Fibroblast of skin of right biceps (primary cell): ENCODE measurements at places on chromosomes 1 and 21.

GRCh38 chr1:26078286-26079177 lies 11.1 kb upstream of the TRIM63 start:
- DNase-seq, result no peak

DNA sequence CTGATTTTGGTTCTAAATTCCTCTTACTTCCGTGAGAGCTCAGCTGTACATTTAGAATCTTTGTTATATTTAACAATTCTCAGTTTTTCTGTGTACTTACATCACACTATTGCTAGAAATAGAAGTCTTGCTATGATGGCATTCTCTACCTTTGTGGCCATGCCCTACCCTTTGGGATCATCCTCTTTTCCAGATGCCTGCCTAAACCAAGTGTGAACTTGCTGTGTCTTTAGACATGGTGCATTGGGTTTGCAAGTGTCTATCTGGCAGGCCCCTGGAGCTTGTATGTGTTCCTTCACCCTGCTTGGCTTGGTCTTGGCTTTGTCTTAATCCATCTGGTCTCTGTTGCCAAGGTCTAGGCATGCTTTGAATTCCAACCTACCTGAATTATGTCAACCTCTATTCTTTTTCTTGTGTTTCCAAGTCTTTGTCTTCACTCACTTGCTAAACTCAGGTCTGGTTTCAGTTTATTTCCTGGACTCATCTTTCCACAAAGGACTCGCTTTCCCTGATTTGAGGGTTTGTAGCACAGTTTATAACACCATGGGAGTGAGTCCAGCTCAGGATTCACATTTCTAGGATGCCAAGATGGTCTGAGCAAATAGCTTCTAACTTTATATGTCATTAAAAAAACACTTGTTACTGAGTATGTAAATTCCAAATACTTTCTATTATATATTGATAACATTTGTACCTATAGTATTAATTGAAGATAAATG lies 20.6 kb upstream of the APOBEC4 start:
- DNase-seq, result peak; percentile 14

GRCh38 chr1:65404941-65405340 lies 15.5 kb upstream of the LEPR start:
- DNase-seq, result no peak

DNA sequence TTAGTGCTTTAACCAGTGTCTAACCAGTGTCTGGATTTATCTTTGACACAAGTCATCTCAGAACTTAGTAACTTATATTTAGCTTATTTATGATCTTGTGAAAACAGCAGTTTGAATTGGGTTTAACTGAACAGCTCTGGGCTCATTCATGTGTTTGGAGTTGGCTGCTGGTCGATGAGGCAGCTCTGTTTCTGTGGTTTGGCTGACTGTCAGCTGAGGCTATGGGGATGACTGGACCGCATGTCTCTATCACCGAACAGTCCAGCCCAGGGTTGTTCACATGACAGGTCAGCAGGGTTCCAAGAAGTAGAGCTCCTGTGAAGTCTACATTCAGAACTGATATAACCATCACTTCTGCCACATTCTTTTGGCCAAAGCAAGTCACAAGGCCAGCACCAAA lies 29.1 kb upstream of the C21orf91 start:
- peak; percentile 95 for DNase-seq

DNA sequence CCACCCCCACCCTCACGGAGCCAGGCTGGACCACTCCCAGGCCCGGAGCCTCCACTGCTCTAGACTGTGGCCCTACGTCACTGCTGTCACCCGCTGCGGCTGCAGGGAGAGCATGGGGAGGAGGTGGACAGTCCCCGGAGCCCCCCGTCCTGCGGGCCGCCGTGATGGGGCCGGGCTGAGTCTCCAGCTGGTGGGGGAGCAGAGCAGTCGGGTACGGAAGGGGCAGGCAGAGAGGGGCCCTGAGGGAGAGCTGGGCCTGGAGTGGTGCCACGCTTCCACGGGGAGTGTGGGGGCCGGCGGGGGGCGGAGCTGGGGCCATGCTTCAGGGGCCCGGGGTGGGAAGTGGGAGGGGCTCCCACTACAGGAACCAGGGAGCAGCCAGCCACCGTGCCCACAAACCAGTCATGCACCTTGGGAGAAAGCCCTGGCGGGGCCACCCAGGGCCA lies 98.9 kb upstream of the KCNK1 start:
- no peak for DNase-seq

- no peak for DNase-seq
These were observed 58.4 kb downstream of the ITPKB start for GRCh38 chr1:226680653-226681052.

- no peak for DNase-seq
These were observed 277.6 kb downstream of the DSCAM start for GRCh38 chr21:40569357-40569756.

GRCh38 chr1:169259816-169260215 lies 107.8 kb downstream of the NME7 start:
- DNase-seq, result no peak

GRCh38 chr1:95384567-95384966 lies 150.6 kb downstream of the RWDD3 start:
- peak; percentile 18 for DNase-seq

- DNase-seq, result no peak
These were observed 10.8 kb upstream of the EYA3 start for GRCh38 chr1:28099050-28099769.

GRCh38 chr21:45381865-45382696 lies 22.9 kb upstream of the COL18A1 start:
- no peak for DNase-seq

GRCh38 chr1:27388337-27389005 lies 4.0 kb upstream of the GPR3 start:
- peak; percentile 47 for DNase-seq

- no peak for DNase-seq
These were observed 103.1 kb downstream of the FAM78B start for GRCh38 chr1:166063701-166064100.

GRCh38 chr1:82778612-82779011 lies 977.9 kb downstream of the ADGRL2 start:
- DNase-seq, result no peak

DNA sequence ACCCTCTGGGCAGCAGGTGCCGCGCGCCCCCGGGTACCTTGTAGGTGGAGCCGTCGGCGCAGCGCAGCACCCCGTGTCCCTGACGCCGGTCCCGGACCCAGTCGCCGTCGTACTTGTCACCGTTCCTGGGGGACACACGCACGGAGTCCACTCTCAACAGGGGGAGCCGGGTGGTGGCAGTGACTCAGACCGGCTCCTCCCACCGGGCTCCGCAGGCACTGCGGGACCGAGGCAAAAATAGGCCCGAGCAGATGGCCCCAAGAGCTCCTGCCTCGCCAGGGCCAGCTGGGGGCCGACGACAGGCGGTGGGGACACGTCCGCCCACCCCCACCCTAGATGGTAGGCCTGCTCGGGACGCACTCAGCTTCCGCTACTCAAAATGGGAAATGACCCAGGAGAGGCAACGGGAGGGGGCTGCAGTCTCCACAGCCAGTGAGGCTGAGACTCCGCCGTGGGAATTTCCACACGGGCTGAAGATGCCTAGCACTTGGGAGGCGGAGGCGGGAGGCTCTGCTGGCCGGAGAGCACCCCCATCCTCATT lies 6.3 kb downstream of the MORN1 start:
- no peak for DNase-seq

GRCh38 chr1:26126321-26127084 lies 14.9 kb downstream of the PDIK1L start:
- DNase-seq, result peak; percentile 45

DNA sequence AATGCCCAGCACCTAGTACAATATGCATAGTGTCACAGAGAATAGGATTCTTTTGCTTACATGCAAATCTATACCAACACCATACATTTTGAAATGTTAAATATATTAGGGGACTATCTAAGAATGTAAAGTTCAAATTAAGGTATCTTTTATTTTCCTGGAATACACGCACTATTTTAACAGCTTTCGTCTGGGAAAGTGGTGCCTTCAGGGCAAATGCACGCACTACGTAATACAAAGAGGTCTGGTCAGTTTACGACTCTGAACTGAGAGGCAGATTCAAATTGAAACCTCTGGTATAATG lies 931 bp downstream of the FUBP1 start:
- no peak for DNase-seq

GRCh38 chr1:18396247-18396980 lies 84.3 kb upstream of the KLHDC7A start:
- no peak for DNase-seq

GRCh38 chr1:172708452-172708851 lies 49.5 kb downstream of the FASLG start:
- no peak for DNase-seq

- peak; percentile 82 for DNase-seq
These were observed 108.8 kb downstream of the KIF26B start for GRCh38 chr1:245263529-245264095.

GRCh38 chr21:35508139-35508888 lies 459.2 kb upstream of the RUNX1 start:
- peak; percentile 52 for DNase-seq

DNA sequence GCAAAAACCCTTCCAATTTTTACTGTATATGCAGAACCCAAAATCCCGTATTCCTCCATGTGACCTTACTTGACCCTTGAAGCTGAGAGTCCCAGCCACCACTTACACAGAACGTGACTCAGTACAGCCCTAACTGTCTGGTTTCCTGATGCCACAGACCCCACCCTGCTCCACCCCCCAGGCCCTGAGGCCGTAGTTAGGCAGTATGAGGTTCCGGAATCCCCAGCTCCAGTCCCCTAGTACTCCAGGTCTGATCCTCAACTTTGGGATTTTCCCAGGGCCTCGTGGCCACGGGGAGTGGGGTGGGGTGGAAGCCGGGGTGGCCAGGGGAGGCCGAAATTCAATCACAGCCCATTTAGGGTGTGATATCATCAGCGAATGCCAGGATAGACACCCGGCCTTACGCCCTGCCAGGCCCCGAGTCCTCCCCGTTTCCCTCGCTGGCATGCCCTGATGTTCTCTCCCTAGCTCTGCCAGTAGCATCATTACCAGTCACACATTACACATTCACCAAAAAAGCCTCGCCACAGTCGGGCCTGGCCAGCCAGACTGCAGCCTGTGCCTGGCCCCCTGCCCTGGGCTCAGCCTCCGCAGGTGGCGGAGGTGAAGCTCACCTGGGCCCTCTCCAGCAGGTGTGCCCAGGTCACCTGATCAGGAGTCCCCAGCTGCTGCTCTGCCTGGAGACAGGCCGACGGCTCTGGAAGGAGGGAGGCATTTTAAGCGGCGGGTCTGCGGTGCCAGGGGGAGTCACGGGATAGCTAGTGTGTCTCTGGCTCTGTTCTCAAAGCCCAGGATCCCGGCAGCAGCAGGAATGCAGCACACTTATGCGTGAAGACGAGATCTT lies 70.8 kb downstream of the SCCPDH start:
- peak; percentile 47 for DNase-seq

- no peak for DNase-seq
These were observed 14.7 kb upstream of the LY9 start for GRCh38 chr1:160781186-160781766.

DNA sequence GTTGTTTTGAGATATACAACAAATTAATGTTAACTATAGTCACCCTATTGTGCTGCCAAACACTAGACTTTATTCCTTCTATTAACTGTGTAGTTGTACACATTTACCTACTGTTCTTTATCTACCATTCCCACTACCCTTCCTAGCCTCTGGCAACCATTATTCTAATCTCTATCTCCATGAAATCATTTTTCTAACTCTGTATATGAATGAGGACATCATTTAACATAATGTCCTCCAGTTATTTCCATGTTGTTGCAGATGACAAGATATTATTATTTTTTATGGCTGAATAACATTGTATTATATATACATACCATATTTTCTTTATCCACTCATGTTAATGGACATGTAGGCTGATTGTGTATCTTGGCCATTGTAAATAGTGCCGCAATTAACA lies 366.3 kb downstream of the TBX15 start:
- no peak for DNase-seq

- DNase-seq, result peak; percentile 34
These were observed 501.7 kb downstream of the NEGR1 start for GRCh38 chr1:71780681-71781080.

DNA sequence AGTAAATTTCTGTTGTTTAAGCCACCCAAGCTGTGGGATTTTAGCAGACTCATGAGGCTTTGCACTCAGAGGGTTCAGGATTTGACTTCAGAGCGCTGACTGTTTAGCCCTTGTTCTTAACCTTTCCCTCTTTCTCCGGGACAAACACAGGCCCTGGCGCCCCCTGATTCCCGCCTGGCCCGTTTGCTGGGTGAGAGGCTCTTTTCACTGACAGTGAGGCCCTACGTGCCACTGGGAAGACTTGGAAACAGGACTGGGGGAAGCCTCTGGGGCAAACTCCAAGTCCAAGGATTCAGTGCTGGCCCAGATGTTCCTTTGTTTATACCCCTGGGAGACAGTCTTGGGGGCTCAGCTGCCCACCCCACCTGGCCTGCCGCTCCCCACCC lies 11.7 kb upstream of the TRIM63 start:
- DNase-seq, result no peak

GRCh38 chr1:156226116-156226538 lies 13.3 kb downstream of the PMF1 start:
- DNase-seq, result no peak

DNA sequence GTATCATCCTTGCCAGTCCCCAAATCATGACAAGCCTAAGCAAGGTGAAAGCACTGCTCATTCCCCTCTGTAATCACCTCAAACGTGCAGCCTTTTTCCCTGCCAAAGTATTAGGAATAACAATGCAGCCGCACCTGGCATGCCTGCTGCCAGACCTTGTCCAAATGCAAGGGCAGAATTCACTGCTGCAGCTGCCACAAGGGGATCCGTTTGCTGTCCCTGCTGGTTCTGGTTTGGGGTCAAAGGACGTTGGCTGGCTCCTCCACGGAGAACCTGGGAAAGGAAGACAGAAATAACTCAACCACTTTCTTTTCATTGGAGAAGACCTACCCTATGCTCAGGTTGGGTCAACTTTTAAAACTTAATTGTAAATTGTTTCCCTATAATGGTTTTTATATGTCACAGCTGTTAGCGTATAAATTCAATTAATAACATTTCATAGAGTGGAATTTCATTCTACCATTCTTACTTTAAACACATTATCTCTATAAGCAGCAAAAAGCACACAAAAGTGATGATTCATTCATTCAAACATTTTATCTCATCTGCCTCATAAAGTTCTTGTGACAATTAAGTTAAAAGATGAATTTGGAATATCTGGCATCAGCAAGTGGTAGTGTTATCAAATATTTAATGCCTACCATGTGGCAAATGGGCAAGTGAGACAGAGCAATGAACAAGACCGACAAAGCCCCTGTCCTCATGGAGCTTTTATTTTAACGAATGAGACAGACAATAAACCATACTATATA lies 59.8 kb upstream of the SDC3 start:
- no peak for DNase-seq

DNA sequence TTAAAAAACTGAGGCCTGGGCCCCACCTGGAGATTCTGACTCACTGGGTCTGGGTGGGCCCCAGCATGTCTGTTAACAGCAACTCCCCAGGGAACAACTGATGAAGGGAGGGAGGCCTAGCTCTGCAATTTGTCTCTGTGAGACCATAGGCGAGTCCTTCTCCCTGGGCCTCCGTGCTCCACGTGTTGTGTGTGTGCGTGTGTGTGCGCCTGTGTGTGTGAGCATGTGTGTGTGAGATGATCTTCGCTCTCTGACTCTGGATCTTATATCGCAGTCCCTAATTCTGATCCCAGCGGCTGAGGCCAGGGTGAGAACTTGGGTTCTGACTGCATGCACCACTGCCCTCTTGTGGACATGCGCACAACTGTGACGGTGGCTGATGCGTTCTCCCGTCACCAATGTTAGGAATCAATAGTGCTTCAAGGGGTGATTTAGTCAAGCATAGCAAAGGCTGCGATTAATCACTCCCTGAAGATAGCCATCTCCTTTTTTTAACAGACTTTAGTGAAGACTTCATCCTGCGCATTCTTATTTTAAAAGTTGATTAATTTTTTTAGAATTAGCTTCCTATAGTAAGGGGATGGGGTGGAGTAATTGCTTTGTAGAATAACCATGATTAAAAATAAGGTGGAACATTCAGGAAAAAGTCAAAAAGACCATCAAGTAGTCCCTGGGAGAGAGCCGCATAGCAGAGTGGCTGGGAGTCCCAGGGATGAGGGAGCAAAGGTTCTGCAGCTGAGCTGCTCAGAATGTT lies 62.4 kb upstream of the USP24 start:
- peak; percentile 74 for DNase-seq
